ENCODE measurements at places on chromosomes 7 and 10.
A peak's percentile ranks its signal among the peaks of the same experiment; 100 is the strongest.

GRCh38 chr7:117873310-117874190, at the start of gene CTTNBP2:
Gene CTTNBP2, minus strand, starts transcription at chr7:117873441. Its CDS starts 26 bp downstream, at chr7:117873415.
- H3K27ac ChIP-seq = peak within 1 kb of the TSS; percentile 67
- no peaks in the 10 kb centered on the region for H3K36me3 ChIP-seq

DNA sequence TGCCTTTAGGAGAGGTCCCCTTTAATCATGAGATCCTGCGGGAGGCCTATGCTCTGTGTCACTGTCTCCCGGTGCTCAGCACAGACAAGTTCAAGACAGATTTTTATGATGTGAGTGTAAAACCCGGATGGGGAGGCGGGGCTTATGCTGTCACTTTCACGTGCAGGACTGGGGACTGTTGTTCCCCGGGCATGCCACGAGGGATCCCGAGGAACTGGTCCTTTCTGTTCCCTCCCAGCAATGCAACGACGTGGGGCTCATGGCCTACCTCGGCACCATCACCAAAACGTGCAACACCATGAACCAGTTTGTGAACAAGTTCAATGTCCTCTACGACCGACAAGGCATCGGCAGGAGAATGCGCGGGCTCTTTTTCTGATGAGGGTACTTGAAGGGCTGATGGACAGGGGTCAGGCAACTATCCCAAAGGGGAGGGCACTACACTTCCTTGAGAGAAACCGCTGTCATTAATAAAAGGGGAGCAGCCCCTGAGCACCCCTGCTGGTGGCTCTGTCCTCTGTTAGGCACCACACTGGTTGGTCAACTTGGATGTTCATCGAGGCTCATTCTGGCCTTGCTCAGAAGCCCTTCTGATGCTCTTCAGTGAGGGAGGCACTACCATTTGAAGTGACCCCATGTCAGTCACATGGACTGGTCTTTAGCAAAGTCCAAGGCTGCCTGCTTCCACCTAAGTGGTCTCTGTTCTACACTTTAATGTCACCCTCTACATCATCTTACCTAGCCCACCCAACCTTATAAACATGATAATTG, 2.8 kb downstream of the COPS6 start:
- peaks cover 21% of the 10 kb centered on the region for H3K4me1 ChIP-seq
- H3K27ac ChIP-seq = no peak overlapping the region
- no peak for DNase-seq

- H3K27me3 ChIP-seq = no peaks in the 10 kb centered on the region
- no peak overlapping the region for H3K4me3 ChIP-seq
- no peaks in the 10 kb centered on the region for H3K36me3 ChIP-seq
- DNase-seq = peak; percentile 23
- H3K27ac ChIP-seq = no peak overlapping the region
- peaks cover 15% of the 10 kb centered on the region for H3K4me1 ChIP-seq
Observed at GRCh38 chr7:128859232-128860157, 3.2 kb upstream of the ATP6V1F start.

- no peak overlapping the region for H3K4me3 ChIP-seq
- DNase-seq = no peak
- H3K36me3 ChIP-seq = no peaks in the 10 kb centered on the region
- no peaks in the 10 kb centered on the region for H3K27me3 ChIP-seq
Observed at GRCh38 chr10:75924309-75924902, 493.0 kb downstream of the LRMDA start.

- H3K4me3 ChIP-seq = peak overlapping the region; percentile 26
- no peak for DNase-seq
- H3K27ac ChIP-seq = no peak overlapping the region
- no peaks in the 10 kb centered on the region for H3K36me3 ChIP-seq
Observed at GRCh38 chr10:7665767-7666166, 999 bp downstream of the ITIH5 start.

GRCh38 chr10:22766693-22767092, 52.3 kb upstream of the PIP4K2A start:
- H3K4me3 ChIP-seq = no peak overlapping the region
- no peak overlapping the region for H3K27ac ChIP-seq
- no peaks in the 10 kb centered on the region for H3K27me3 ChIP-seq
- H3K36me3 ChIP-seq = no peaks in the 10 kb centered on the region

- peaks cover 30% of the 10 kb centered on the region for H3K36me3 ChIP-seq
- H3K27me3 ChIP-seq = no peaks in the 10 kb centered on the region
- H3K27ac ChIP-seq = no peak overlapping the region
- H3K4me3 ChIP-seq = no peak overlapping the region
- H3K4me1 ChIP-seq = peaks cover 12% of the 10 kb centered on the region
Observed at GRCh38 chr10:102159051-102159597, 6.9 kb downstream of the NOLC1 start.

GRCh38 chr10:323651-324293, 188.5 kb downstream of the ZMYND11 start:
- no peak overlapping the region for H3K27ac ChIP-seq
- H3K4me3 ChIP-seq = no peak overlapping the region
- H3K4me1 ChIP-seq = peaks cover under 1% of the 10 kb centered on the region
- H3K27me3 ChIP-seq = no peaks in the 10 kb centered on the region
- no peak for DNase-seq
- H3K36me3 ChIP-seq = peaks cover 12% of the 10 kb centered on the region

DNA sequence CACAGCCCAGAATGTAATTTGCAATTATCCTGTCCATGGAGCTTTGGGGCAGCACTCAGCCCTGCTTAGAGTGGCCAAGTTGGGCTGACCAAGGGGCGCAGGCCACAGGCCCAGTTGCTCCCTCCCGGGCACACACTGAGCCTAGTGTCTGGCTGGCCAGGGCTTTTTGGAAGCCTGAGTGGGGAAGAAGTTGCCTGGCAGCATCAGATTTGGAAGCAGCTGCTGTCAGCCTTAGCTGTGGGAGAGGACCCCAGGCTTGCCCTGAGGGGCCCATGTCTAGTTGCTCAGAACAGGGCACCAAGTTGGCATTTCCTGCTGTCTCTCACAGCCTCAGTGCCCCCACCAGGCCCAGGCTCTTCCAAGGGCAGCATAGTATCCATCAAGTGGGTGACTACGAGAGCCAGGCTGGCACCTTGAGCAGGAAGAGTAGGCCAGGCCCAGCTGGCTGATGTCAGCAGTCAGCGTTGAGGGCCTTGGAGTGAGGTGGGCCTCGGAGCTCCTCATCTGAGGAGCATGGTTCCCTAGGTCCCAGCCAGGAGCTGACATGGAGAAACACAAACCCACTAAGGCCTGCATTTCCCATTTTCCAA, 14.4 kb downstream of the ANTXRL start:
- no peak overlapping the region for H3K27ac ChIP-seq
- no peak overlapping the region for H3K4me3 ChIP-seq
- DNase-seq = no peak
- H3K27me3 ChIP-seq = no peaks in the 10 kb centered on the region
- no peaks in the 10 kb centered on the region for H3K36me3 ChIP-seq

- no peaks in the 10 kb centered on the region for H3K36me3 ChIP-seq
- H3K27ac ChIP-seq = no peak overlapping the region
- H3K4me3 ChIP-seq = no peak overlapping the region
- no peak for DNase-seq
Observed at GRCh38 chr10:7596356-7596755, 70.4 kb downstream of the ITIH5 start.

DNA sequence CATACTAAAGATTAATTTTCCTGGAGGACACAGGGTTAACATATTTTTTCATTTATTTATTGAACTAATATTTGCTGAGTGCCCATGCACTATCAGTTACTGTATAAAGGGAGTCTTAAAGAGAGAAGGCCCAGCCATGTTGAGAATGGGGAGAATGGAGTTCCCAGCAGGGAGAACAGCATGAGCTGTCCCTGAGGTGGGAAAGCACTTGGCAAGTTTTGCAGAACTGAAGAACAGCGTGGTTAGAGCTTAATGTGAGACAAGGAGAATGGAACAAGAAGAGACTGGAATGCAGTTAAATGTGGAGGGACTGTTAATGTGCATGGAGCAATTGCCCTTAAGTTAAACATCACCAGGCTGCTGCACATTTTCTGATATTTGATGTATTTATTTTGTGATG, 435.4 kb downstream of the SUGCT start:
- no peaks in the 10 kb centered on the region for H3K27me3 ChIP-seq
- no peak for DNase-seq
- no peak overlapping the region for H3K4me3 ChIP-seq

DNA sequence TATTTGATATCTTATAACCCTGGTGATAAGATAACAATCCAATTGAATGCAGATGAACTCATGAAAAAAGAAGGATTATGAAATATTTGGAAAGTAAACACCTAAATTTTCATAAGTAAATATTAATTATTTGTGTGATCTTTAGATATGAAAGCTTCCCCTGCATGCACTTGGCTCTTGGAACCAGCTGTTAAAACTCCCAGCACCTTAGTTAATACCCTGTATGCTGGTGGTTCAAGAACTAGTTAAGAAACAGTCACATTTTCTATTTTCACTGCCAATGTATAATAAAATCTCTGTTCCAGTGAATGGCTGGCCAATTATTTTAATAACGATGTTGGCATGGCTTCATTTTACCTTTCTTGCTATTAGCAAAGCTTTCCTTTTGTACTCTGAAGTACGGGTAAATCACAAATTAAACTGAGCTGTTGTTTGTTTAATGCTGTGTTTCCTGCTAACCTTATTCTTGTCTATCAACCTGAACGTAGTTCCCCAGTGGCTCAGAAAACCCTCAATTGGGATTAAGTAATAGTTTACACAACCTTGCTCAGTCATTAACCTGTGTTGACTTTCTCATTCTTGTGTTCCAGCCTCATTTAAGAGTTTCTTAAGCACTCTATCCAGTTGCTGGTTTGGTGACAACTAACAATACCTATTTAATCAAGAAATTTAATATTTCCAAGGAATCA, 38.9 kb downstream of the MET start:
- H3K4me3 ChIP-seq = no peak overlapping the region
- H3K27me3 ChIP-seq = no peaks in the 10 kb centered on the region
- peaks cover 40% of the 10 kb centered on the region for H3K4me1 ChIP-seq
- H3K27ac ChIP-seq = peak overlapping the region; percentile 90
- DNase-seq = peak; percentile 64

DNA sequence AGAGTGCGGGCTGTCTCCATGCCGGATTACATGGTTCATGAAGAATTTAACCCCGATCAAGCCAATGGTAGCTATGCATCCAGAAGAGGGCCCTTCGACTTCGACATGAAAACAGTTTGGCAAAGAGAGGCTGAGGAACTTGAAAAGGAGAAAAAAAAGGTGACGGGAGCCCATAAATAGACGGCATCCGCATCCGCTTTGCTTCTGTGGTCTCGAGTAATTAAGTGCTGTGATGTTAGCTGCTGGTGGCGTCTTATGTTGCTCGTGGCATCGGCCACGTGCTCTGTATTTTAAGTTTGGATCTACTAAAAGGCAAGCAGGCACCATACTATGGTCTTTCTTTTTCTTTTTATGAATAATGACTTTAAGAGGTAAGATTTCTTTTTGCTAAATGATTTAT, 11.1 kb downstream of the C7orf57 start:
- no peaks in the 10 kb centered on the region for H3K36me3 ChIP-seq
- no peaks in the 10 kb centered on the region for H3K27me3 ChIP-seq
- no peak overlapping the region for H3K4me3 ChIP-seq

DNA sequence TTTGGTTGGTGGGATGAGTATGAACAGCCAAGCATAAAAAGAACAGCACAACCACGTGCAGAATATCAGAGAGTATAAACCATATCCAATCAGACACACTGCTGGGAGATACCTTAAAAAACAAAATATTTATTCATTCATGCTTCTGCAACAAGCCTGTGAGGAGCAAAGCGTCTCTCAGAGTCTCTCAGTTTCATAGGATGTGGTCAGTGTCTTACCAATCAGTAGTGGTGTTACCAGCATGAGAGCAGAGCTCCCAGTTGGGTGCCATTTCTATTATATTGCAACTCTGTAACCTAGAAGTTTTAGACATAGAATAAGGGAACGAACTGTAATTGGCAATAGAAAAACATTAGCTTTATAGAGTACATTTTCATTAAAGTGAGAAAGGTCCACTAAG, 445.9 kb upstream of the LRRN3 start:
- no peak overlapping the region for H3K27ac ChIP-seq
- H3K36me3 ChIP-seq = no peaks in the 10 kb centered on the region
- H3K4me1 ChIP-seq = no peaks in the 10 kb centered on the region
- H3K4me3 ChIP-seq = no peak overlapping the region
- no peak for DNase-seq
- H3K27me3 ChIP-seq = no peaks in the 10 kb centered on the region

GRCh38 chr10:95341716-95342130, 50.9 kb upstream of the PDLIM1 start:
- peaks cover 3% of the 10 kb centered on the region for H3K4me1 ChIP-seq
- no peak overlapping the region for H3K4me3 ChIP-seq
- DNase-seq = no peak
- no peaks in the 10 kb centered on the region for H3K27me3 ChIP-seq
- H3K27ac ChIP-seq = no peak overlapping the region

GRCh38 chr10:32123021-32123420, 66.8 kb upstream of the KIF5B start:
- no peak overlapping the region for H3K27ac ChIP-seq
- no peak for DNase-seq
- H3K4me3 ChIP-seq = no peak overlapping the region
- H3K27me3 ChIP-seq = no peaks in the 10 kb centered on the region
- H3K36me3 ChIP-seq = no peaks in the 10 kb centered on the region

DNA sequence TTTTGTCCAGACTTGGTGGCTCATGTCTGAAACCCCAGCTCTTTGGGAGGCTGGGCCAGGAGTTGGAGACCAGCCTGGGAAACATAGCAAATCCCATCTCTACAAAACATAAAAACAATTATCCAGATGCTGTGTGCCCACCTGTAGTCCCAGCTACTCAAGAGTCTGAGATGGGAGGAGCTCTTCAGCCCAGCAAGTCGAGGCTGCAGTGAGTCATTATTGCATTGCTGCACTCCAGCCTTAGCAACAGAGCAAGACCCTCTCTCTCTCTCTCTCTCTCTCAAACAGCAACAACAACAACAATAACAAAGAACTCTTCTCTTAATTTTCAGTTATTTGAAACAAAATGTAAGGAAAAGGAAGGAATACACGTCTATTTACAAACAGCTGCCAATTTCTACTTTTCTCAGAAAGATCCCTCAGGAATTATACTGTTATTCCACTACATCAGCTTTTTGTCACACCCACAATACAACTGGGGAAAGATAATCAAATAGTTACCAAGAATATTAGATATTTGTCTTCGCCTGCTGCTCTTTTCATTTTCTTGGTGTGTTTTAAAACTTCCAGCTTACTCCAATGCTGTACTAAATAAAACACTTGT, 5.1 kb upstream of the TSPAN12 start:
- peaks cover 6% of the 10 kb centered on the region for H3K4me1 ChIP-seq
- H3K27me3 ChIP-seq = no peaks in the 10 kb centered on the region
- no peak overlapping the region for H3K4me3 ChIP-seq
- H3K27ac ChIP-seq = no peak overlapping the region
- H3K36me3 ChIP-seq = no peaks in the 10 kb centered on the region
- DNase-seq = no peak

DNA sequence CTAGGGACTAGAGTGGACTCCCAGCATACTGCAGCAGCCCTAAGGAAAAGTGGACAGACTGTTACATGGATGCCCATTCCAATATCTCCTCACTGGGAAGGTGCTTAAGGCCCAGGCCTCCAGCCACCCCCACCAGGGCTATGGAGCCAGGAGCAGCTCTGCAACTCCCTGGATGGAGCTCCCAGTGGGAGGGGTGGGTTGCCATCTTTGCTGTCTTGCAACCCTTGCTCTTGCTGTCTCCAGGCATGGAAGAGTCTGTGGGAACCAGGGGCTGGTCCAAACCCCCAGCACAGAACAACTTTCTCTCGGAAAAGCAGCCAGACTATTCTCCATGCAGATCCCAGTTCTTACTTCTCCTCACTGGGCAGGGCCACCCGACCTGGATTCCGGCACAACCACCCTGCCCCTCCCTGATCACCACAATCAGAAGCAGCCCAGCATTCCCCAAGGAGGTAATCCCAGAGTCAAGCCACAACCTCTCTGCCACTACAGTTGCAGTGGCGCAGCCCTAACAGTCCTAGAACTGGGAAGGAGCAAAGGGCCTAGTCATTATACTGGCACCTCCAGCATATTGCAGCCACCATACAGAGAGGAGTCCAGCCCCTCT, 41.8 kb upstream of the ZNF488 start:
- no peaks in the 10 kb centered on the region for H3K4me1 ChIP-seq
- H3K4me3 ChIP-seq = no peak overlapping the region
- no peaks in the 10 kb centered on the region for H3K36me3 ChIP-seq
- no peaks in the 10 kb centered on the region for H3K27me3 ChIP-seq
- no peak overlapping the region for H3K27ac ChIP-seq

Data from body of pancreas (tissue), 4 donors.